ENCODE measurements at places on chromosomes 6 and 20.

- no peak for DNase-seq
Observed at GRCh38 chr6:147752689-147753403, 244.4 kb downstream of the SAMD5 start.

DNA sequence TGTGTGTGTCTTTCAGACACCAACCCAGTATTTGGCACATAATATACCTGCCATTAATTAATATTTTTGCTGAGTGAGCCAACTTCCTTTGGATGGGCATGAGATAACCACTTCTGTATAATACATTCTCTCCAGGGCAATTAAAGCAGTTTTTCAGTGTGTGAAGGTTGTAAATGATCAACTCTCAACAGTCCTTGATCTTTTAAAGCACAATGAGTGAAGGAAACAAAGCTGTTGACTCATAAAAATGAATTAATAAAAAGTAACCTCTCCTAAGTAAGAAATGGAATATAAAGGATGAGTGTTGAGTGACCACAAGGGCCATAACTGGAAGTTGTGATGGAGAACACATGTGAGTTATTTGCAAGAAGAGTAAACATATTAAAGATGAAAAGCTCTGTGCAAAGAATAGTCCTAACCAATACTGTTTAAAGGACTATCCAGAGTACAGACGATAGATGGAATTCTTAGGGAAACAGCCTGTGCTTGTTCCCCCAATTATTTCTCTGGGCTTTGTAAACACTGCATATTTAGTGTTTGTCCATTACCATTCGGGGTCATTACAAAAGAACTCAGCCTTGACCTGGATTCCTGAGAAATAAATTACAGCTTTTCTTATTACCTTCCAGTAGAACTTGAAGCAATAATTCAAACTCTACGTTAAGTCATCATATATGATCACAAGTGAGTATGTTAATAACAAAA is 446.2 kb downstream of the PLCB1 start:
- no peak for DNase-seq

DNA sequence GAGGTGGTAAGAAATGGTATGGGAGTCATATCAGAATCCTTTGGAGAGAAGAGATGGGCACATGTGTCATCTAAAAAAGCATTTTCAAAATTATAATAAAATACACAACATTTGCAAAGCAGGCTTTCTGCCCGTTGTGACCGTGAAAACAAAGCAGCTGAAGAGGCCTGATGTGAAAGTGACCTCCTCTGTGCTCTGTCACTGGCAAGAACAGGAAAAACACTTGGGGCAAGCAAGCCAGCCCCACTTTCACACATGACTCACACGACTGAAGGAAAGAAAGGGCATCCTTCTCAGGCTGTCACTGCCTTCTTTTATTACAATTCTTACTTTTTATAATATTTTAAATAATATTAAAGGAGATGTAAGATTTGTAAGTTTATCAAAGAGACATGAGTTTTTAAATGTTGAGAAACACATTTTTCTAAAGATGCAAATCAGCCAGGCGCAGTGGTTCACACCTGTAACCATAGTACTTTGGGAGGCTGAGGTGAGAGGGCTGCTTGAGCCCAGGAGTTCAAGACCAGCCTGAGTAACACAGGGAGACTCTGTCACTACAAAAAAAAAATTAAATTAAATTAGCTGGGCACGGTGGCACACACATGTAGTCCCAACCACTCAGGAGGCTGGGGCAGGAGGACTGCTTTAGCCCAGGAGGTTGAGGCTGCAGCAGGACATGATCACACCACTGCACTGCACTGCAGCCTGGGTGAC is 143.7 kb downstream of the BTBD9 start:
- DNase-seq, result no peak

- peak; percentile 3 for DNase-seq
Observed at GRCh38 chr20:63087872-63088680, 81.3 kb upstream of the BHLHE23 start.

- no peak for DNase-seq
Observed at GRCh38 chr6:49333345-49334125, 129.5 kb downstream of the MMUT start.

GRCh38 chr20:50274570-50275430 is 84.2 kb downstream of the CEBPB start:
- no peak for DNase-seq

DNA sequence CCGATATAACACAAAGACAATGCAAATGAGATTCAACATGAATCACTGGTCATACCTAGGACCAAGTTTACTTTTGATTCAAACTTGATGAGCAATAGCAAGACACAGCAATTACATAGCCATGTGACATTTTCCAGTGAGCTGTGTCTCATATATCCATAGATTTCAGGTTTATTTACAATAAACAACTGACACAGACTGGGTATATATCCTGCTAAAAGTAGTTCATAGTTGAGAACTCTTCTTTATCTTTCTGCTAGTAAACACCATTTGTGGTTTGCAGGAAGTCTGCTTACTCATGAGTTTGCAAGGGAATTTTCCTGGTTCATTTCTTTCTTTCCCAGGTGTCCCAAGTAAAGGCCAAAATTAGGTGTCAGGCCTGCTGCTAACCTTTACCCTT is 343.4 kb downstream of the KIF16B start:
- DNase-seq, result no peak

- no peak for DNase-seq
Observed at GRCh38 chr6:107118976-107119375, 3.7 kb upstream of the BEND3 start.

DNA sequence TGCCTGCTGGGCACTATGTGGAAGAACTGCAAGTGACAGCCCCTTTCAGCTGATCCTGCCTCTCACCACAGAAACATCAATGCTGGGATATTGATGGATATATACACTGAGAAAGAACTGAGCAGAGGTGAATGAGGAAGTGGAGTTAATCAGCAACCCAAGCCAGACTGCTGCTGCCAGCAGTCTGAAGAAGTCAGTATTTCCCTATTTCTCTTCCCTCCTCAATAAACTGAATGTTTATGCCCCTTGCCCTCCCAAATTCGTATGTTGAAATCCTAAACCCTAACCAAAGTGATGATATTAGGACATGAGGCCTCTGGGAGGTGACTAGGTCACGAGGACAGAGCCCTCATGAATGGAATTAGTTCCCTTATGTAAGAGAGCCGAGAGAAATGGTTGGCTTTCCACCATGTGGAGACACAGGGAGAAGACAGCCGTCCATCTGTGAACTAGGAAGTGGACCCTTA is 76.3 kb downstream of the CDK19 start:
- DNase-seq, result no peak

DNA sequence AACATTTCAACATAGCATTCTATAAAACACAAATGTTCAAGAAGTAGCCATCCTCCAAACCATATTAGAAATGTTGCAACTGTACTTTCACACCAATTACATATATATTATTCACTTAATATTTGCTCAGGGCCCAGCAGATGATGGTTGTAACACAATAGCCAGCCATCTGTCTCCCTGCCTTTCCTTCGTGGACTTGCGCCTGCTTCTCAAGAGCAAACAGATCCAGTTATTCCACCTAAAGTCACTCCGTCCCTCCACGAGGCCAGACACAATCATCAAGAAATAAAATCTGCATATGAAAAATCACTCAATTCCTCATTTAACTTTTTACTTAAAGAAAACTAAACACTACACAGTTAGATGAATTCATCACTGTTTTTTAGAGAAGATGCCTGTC is 160.4 kb downstream of the RALGAPA2 start:
- DNase-seq, result no peak

DNA sequence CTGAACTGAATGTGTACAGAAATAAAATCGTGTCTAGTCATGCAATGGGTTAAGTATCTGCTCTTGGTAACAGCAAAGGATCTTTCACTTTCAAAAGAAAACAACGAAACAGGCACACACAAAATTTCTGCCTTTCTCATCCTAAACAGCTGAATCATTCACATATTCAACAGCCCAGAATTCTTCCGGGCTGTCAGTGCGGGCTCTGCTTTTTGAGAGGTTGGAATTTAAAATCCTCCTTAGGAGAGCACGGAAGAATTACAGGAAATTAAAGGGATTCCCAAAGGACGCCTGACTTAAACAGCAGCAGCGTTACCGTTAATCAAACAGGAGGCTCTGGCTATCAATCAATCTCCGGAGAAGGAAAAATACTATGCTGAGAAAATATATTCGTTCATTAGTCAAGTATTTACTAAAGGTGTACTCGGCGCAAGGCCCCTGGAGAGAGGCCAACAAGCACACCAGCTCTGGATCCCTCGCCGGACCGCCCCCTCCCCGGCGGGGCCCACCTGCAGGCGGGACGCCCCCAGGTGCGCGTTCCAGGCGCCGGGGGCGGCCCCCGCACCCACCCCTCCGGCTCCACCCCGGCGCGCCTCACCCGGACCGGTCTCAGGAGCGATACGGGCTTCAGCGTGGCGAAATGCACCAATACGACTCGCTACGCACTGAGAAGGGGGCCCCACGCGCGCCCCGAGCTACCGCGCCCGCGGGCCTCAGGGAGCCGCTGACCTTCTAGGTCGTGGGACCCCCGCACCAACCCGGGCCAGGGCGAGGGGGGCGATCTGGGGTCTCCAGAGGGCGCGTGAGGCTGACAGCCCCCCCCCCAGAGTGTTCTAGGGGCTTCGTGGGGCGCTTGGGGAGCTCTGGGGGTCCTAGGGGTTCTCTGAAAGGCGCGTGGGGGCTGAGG is 1.0 kb downstream of the NAPB start:
- peak; percentile 35 for DNase-seq

GRCh38 chr6:131362070-131362469 is 211.0 kb upstream of the ARG1 start:
- no peak for DNase-seq

GRCh38 chr6:94372229-94372628 is 952.9 kb upstream of the EPHA7 start:
- DNase-seq, result no peak

GRCh38 chr6:47353871-47354270 is 44.2 kb upstream of the TNFRSF21 start:
- no peak for DNase-seq

DNA sequence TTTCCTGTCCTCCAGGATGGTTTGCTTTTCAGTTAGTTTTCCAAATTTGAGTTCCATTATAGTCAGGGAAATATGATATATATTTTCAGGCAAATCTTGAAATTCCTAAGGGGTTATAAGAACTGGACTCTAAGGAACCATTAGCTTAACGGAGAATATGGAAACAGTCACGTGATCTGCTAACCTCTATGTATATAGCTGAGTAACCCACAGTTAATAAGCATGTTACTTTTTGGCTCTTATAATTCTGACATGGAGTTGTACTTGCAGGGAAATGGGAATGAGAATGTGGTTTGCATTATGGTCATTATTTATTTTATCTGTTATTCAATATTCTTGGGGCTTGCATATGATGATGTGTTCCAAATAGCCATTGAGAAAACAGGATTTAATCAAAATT is 23.3 kb downstream of the SOBP start:
- DNase-seq, result no peak

DNA sequence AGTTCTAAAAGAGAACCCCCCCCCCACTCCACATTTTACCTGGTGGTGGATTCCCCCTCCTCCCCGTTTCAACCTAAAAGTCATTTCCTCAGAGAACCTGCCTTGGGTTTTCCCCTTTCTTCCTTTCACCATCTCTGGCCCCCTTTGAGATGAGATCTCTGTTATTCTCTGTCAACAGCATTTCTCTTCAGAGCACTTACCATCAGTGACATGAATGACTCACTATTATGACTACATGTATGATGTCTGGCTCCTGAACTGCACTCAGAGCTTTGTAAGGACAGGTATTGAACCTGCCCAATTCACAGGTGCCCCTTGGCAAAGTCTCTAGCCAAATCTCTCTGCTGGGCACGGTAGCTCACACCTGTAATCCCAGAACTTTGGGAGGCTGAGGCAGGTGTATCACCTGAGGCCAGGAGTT is 61.4 kb upstream of the JARID2 start:
- DNase-seq, result no peak
